Non-pigmented ciliary epithelial cell (primary cell): ENCODE measurements at places on chromosomes 1 and 21.

GRCh38 chr1:22892789-22893188 lies 79.9 kb downstream of the LACTBL1 start:
- DNase-seq = no peak

DNA sequence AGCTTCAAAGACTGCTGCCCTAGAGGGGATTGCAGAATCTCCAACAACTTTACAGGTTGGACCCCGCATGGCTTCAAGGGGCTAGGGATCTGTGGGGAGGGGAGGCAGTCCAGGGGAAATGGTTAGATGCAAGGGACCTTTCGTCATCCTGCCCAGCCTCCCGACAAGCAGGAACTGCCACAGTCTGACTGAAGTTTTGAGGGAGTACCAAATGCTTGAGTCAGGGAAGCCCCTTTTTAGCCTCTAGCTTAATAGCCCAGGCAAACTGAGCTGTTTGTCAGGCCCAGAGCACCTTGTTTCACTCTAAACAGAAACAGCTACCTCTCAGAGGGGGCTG lies 1.1 kb downstream of the TOR3A start:
- no peak for DNase-seq

DNA sequence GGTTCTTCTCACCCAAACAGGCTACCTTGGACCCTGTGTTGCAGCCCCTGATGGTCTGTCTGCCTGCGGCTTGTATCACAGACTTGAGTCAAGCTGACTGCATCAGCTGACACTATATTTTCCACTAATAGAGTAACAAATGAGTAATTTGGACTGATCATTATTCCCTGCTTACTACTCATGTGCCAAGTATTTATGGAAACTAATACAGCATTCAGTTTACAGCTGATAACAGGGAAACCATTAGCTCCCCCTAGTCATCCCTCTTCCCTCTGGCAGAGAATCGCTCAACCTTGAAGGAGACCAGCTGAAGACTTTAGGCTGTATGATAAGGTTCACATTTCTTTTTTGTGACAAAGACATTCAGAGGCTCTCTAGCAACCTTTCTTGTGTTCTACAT lies 116.6 kb upstream of the SYT6 start:
- no peak for DNase-seq

DNA sequence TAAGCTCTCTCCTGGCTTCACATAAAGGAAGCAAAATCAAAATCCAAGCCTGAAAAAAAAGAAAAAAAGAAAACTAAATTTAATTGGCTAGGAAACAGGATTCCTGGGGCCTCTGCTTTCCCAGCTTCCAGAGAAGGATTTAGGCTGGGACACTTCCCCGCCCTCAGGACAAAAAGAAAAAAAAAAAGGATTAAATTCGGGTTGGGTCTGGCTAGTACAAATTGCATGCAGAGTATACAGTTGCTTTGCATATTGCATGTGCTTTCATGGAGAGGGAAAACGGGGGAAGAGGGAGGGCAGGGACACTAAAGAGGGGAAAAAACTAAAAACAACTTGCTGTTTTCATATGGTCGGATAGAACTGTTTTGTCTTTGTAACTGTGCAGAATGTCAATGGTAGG lies 42.7 kb downstream of the OLIG1 start:
- no peak for DNase-seq

DNA sequence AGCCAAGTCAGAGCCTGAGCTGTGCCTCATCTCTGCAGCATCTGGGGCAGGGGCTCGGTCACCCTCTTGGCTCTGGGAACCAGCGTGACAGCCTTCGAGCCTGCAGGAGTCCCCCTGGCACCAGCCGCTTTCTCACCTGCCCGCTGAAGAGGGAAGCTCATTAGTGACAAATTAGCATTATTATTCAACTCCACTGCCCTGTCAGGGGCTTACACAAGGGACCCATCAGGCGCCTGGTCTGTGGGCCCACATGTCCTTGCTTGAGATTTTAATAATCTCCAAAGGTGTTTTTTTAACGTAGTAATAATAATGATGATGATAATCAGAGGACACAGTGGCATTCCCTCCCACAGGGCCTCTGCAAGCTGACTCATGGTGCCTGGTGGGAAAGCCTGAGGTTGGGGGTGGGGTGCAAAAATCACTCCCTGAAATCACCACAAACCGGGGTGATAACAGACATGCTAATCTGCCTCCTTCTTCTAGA lies 98.1 kb upstream of the IGSF21 start:
- DNase-seq = no peak

DNA sequence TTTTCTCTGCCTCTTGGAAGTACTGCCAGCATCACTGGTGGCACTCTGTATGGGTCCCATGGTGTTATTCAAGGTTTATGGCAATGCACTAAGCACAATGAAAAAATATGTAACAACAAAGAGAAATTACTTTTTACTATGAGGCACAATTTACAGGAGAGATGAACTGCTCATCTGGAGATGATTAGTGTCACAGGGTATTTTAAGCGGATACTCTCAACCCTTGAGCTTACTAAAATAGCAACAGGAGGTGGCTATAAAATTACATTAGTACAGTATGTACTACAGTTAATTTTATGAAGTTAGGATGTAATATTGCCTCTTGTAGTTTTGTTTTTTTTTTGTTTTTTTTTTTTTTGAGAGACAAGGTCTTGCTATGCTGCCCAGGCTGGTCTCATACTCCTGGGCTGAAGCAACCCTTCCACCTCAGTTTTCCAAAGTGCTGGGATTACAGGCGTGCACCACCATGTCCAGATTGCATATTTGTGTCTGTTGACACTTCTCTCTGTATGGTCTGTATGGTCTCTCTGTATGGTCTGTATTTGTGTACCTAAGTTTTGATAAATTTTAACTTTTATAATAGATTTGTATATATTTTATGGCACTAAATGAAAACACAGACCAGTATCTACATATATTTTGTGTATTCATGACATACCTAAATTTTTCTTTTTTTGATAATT lies 175.6 kb upstream of the HP1BP3 start:
- no peak for DNase-seq

DNA sequence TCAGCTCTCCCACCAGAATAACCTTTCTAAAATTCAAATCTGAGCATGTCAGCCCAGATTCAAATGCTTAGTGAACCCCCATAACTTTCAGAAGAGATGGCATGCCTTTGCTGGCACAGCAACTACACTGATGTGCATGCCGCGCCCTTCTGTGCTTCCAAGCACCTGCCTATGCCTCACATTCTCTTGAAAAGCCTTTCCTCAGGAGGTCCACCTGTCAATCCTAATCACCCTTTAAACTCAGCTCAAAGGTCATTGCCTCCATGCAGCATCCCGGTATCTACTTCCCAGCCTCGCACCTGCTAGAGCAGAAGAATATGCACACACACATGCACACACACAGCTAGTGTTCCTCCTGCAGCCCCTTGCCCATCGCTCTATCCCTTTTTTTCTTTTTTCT lies 5.2 kb upstream of the S100A2 start:
- DNase-seq = no peak

DNA sequence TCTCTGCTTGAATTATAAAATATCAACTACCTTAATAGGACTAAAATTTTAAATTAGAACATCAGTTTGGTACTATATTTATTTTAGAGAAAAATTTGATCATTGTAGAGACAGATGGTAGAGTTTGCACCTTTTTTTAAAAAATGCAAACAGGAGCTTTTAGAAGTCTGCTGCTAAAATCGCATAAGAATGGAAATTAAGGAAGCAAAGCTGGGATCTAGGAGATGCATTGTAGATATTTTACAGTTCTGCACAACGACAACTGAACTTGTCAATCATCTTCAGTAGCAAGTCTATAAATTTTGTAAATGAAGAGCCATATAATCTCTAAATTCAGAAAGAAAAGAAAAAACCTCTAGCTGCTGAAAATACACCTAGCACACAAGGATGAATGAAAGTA lies 185.6 kb upstream of the KCNK2 start:
- no peak for DNase-seq

- no peak for DNase-seq
Measured at GRCh38 chr1:165328136-165328535, 28.4 kb downstream of the LMX1A start.

- no peak for DNase-seq
Measured at GRCh38 chr1:113388017-113388620, 2.2 kb upstream of the MAGI3 start.

DNA sequence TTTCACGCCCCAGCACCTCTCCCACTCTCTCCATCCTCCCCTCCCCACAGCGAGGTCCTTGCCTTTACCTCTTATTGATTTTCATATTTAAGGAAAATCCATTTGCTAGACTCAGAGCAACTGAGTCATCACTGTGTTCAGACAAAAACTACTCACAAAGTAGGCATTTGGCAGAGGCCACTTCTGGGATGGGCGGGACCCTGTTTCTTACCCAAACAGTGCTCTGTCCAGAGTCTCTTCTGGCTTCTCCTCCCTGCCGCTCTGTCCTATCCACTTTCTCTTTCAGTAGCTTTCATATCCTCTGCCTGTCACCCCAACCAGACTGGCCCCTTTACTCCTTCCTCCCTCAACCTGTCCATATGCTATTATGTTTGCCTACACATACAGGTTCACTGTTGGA lies 2.4 kb upstream of the NAV1 start:
- DNase-seq = no peak

GRCh38 chr1:96596226-96596922 lies 125.2 kb upstream of the PTBP2 start:
- DNase-seq = no peak

DNA sequence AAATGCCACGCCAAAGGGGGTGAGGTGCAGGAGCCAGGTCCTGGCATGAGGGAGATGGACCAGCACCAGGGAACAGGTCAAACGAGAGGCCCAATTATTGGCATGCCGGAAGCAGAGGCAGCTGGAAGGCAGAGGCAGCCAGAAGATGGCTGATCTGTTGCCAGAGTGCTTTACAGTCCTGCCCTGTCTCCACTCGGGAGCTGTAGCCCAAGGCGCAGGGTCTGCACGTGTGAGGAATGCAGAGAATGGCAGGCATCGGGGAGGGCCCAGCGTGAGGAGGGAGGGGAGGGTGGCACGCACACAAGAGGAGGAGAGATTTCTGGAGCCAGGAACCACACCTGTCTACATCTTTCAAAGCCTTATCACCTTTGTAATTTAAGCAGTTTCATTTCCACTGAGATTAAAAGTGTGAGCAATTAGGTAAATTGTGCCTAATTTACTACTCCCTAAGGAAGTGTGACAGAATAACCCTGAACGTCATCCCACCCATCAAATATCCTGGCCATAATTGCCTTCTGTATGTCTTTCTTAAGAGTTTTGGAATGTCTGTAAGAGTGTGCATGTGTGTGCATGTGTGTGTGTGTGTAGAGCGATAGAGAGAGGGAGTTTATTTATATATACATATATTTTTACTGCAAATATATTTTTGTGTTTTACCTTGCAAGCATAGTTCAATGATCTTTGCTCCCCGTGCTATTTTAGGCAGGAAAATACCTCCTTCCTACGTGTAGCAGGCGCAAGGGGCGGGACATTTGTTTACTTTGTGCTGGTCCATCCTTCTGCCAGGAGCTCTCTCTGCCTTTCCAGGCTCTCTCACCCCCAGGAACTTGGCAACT lies 125.5 kb upstream of the SERBP1 start:
- DNase-seq = no peak

- DNase-seq = no peak
Measured at GRCh38 chr1:21625390-21626190, 43.6 kb downstream of the RAP1GAP start.

GRCh38 chr1:212873518-212873917 lies 15.4 kb downstream of the FLVCR1 start:
- no peak for DNase-seq

GRCh38 chr1:87325982-87326738 lies 2.5 kb upstream of the LMO4 start:
- DNase-seq = no peak

GRCh38 chr21:16071092-16071491 lies 341.3 kb downstream of the USP25 start:
- no peak for DNase-seq

DNA sequence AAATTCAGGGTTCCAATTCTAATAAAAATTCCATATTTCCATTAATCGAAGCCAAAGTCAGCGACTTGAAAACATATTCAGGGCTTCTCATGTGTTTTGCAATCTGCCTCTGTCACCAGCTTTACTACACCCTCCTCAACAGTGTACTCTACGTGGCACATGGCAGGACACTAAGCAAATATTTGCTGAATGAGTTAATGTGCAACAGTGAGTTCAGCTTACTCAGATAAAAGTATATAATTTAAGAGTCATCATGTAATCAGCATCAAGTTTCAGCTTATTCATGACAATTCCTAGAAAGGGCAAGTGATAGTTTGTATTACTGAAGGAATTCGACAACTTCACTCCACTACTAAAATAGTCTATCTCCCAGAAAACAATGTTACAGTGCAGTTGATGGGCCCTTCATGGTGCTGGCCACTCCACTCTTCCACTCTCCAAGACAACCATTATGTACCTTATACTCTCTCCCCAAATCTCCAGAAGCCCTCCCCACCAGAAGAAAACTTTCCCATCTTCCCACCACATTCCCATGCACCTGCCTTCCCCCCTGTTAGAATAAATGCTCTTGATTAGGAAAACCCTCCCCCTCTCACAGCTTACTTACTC lies 97.3 kb downstream of the TTLL7 start:
- peak; percentile 87 for DNase-seq

- no peak for DNase-seq
Measured at GRCh38 chr1:43221797-43222196, 48.0 kb upstream of the TMEM125 start.

DNA sequence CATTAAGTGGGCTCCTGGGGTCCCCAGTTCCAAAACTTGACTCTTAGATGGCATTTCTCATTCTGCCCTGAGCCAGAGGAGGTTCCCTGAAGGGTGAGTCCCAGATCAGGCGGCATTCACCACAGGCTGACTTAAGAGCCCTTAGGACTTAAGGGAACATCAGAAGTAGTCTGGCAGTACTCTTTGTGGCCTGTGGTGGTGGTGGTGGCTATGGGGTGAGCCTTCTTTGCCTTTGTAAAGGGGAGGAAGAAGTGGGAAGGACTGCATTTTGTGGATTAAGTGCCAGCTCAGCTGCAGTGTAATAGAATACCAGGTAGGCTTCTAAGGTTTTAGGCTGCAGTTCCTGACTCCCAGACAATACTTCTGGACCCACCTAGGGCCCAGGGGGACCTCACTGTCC lies 186.5 kb upstream of the KCTD3 start:
- DNase-seq = no peak

- DNase-seq = no peak
Measured at GRCh38 chr1:169289016-169289415, 78.6 kb downstream of the NME7 start.

GRCh38 chr1:35398739-35399138 lies 130.2 kb downstream of the ZMYM4 start:
- peak; percentile 13 for DNase-seq

GRCh38 chr1:205109269-205109668 lies 12.5 kb downstream of the RBBP5 start:
- DNase-seq = no peak

DNA sequence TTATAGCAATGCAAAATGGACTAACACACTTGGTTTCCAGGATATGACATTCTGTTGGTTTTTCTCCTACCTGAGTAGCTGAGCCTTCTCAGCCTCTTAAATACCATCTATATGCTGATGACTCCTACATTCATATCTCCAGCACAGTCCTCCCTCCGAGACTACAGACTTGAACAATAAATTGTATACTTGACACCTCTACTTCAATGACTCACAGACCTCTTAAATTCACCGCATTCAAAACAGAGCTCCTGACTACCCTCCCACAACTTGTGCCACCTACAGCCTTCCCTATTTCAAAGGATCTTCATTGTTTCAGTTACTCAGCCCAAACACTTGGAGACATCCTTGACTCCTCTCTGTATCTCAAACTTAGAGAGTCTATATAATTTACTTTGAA lies 66.8 kb upstream of the ASB17 start:
- no peak for DNase-seq

- no peak for DNase-seq
Measured at GRCh38 chr1:24202987-24203386, 15.9 kb upstream of the IFNLR1 start.

- no peak for DNase-seq
Measured at GRCh38 chr1:70003211-70003908, 202.0 kb downstream of the LRRC40 start.

GRCh38 chr1:79929356-79929755 lies 922.8 kb upstream of the ADGRL4 start:
- DNase-seq = peak; percentile 8
